NCI-H446 (cell line): ENCODE measurements at places on chromosomes 6 and 20.

DNA sequence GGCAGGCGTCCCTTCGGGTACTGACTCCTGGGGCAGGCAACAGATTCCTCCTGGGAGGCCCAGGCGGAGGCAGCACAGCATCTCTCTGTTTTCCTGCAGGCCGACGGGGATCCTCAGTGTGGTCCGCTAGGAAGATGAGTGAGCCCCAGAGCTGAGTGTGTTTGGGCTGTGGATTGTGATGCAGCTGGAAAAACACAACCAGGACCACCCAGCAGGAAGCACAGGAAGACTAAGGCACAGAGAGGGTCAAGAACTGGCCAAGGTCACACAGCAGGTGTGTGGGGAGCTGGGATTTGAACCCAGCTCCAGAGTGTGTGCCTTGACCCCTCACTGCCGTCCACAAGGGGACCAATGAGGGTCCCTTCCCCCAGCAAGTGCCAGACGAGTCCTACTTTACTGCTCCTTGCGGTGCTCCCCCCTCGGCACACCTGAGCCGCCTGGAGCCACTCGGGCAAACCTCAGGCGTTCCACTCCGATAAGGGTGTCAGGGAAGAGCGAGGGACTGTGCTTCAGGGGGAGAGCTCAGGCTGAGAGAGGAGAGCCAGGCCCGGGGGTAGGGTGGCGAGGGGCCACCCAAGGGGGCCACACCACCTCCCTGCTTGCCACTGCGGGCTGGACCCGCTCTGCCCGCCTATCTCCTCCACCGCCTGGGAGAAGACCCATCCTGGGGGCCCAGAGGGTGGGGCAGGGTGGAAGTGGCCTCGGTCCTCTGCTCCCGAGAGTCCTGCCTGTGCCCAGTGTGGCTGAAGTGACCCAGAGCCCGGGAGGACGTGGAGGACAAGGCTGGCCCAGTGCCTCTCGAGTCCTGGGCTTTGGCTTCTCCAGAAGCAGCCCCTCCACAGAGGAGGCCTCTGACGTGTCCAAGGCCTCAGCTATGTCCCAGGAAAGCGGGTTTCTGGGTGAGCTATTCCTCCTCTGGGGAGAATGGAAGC, 63.3 kb downstream of the YTHDF1 start:
- DNase-seq = no peak

- DNase-seq = no peak
Measured at GRCh38 chr6:133240511-133241085, 559 bp upstream of the EYA4 start.

GRCh38 chr6:73309785-73310502, 44.1 kb downstream of the DPPA5 start:
- no peak for DNase-seq

- no peak for DNase-seq
Measured at GRCh38 chr6:147991961-147992360, 350.7 kb upstream of the SASH1 start.

- DNase-seq = no peak
Measured at GRCh38 chr6:18676548-18676947, 289.4 kb downstream of the RNF144B start.

DNA sequence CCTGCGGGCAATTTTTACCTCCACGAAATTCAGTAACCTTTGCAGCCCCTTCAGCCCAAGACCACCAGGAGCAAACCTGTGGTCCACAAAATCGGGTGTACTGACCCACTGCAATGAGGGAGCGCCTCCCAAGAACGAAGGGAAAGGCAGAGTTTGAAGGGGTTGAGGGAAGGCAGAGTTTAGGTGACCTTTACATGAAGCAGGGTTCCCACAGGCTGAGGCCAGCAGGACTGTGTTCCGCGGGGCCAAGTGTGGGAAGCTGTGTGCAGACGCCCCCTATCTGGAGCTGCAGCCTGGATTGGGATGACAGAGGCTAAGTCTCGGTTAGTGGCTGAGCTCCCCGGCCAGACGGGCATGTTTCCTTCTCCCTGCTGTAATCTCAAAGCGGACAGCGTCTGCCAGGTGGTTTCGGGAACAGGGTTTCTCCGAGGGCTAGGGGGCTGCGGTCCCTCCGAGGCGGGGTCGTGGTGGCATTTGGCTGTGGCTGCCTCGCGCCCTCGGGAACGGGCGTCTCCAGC, 826 bp upstream of the PYGB start:
- peak; percentile 31 for DNase-seq
